ENCODE measurements at places on chromosomes 1 and 21. TPM values are rescaled to one million over a fixed set of nuclear protein-coding genes. Genes with fewer than 3 reads are reported as not detected.

DNA sequence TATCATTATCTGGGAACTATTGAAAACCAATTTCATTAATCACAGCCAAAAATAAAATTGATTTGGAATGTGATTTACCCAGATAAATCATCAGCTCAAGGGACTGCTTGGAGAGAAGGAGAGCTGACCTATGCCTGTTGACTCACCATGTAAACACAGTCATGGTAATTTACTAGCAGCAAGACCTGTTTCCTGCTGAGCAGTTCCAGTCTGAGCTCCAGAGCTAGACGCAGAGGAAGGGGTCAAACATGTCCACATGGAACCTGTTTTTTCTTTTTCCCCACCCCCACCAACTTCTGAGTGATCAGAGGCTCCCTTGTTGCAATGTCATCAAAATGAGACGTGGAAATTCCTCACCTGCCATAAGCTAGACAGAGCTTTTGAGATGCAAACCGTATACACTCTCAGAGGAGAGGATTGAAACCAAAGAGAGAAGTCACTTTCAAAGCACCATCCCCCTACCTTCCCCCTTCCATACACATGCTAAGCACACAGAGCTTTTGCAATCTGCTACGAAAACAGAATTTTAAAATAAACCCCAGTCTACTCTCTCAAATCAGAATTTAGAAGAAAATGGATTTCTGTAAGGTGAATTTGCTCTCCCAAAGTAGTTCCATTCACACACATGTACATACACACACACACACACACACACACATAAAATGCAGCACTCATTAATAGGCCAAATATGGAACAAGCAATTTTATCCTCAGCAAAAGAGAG lies 55.9 kb upstream of the PTGFRN start:
- DNase-seq: no peak
- H3K36me3 ChIP-seq: no peaks in the 10 kb centered on the region
- H3K27me3 ChIP-seq: no peaks in the 10 kb centered on the region
- peaks cover 9% of the 10 kb centered on the region for H3K4me1 ChIP-seq
- no peak overlapping the region for H3K27ac ChIP-seq

Gene PRR9
- not detected for total RNA-seq

Gene CTSS
- total RNA-seq: 69.3 TPM

DNA sequence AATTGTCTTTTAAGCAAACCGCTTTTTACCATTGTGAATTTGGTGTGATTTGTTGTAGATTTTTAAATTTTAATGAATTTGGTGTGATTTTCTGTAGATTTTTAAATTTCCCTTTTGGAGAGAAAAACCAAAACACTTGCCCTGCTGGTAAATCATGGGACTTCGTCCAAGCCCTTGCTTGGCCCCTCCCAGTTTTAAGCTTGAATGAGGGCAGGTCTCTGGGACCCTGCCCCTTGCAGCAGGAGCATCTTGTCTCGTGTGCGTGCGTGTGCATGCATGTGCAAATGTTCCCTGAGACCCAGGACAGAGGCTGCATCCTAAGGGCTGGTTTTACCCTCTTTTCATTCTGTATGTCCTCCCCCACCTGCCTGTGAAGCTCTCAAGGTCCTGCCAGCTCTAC lies 248.6 kb downstream of the GREM2 start:
- H3K4me1 ChIP-seq: no peaks in the 10 kb centered on the region
- peaks cover 2% of the 10 kb centered on the region for H3K27me3 ChIP-seq
- H3K36me3 ChIP-seq: no peaks in the 10 kb centered on the region
- no peak overlapping the region for H3K4me3 ChIP-seq
- DNase-seq: no peak

Gene C1orf94
- not detected for total RNA-seq

Gene OR2C3
- total RNA-seq: not detected

DNA sequence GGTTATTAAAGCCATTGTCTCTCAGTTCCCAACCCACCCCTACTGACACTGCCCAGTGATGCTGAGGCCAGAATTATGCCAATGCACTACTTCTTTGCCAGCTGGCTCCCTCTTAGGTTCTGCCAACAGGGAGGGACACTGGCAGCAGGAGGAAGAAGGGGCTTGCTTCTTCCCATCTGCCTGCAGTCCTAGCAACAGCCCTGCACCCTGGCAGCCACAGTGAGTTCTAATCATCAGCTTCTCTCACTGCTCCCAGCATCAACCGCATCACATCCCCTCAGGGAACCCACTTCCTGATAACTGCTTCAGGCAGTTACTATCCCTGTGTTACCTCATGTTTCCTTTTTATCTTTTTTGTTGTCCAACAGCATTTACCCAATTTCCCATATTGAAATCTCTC lies 86.2 kb downstream of the UBR4 start:
- DNase-seq: no peak
- H3K4me1 ChIP-seq: peaks cover 31% of the 10 kb centered on the region
- no peaks in the 10 kb centered on the region for H3K27me3 ChIP-seq
- H3K36me3 ChIP-seq: peaks cover 49% of the 10 kb centered on the region
- no peak overlapping the region for H3K27ac ChIP-seq

Gene GSTM4
- 3.8 TPM for total RNA-seq

GRCh38 chr1:41847733-41848132 lies 71.0 kb downstream of the HIVEP3 start:
- H3K4me1 ChIP-seq: peaks cover 10% of the 10 kb centered on the region
- H3K27ac ChIP-seq: no peak overlapping the region
- peaks cover 16% of the 10 kb centered on the region for H3K36me3 ChIP-seq
- H3K27me3 ChIP-seq: no peaks in the 10 kb centered on the region
- no peak for DNase-seq

Gene SNRNP40
- total RNA-seq: 76.6 TPM

GRCh38 chr1:69201716-69202115 lies 366.0 kb upstream of the LRRC7 start:
- no peaks in the 10 kb centered on the region for H3K4me1 ChIP-seq
- H3K27me3 ChIP-seq: no peaks in the 10 kb centered on the region
- H3K36me3 ChIP-seq: no peaks in the 10 kb centered on the region
- H3K4me3 ChIP-seq: no peak overlapping the region
- DNase-seq: no peak

GRCh38 chr1:156616463-156616862 lies 2.8 kb upstream of the HAPLN2 start:
- no peak overlapping the region for H3K4me3 ChIP-seq
- DNase-seq: no peak
- H3K36me3 ChIP-seq: no peaks in the 10 kb centered on the region
- no peaks in the 10 kb centered on the region for H3K4me1 ChIP-seq

Data from naive thymus-derived CD8-positive, alpha-beta T cell (primary cell).